Central memory CD4-positive, alpha-beta T cell (primary cell): ENCODE measurements at places on chromosomes 2 and 18.

DNA sequence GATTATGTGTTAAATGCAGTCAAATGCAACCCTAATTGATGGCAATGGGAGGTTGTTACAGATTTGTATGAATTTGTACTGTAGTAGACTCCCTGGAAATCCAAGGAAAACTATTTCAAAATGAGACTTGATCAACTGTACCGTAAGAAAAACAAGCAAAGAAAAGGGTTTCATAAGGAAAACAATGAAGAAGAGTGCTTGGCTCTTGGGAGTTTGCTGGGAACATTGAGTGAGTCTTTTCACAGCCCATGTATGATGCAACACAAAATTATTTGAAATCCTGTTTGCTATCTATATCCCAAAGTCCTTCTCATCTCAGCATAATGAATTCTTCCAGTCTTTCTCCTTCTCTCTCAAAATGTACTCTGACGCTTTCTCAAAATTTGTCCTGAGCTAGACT lies 67.0 kb upstream of the OSR1 start:
- no peak for DNase-seq

- no peak for DNase-seq
Measured at GRCh38 chr2:178943745-178944144, 106.2 kb downstream of the CCDC141 start.

- no peak for DNase-seq
Measured at GRCh38 chr18:48351216-48352050, 57.8 kb downstream of the ZBTB7C start.

- no peak for DNase-seq
Measured at GRCh38 chr2:17798338-17798737, 17.9 kb upstream of the MSGN1 start.

DNA sequence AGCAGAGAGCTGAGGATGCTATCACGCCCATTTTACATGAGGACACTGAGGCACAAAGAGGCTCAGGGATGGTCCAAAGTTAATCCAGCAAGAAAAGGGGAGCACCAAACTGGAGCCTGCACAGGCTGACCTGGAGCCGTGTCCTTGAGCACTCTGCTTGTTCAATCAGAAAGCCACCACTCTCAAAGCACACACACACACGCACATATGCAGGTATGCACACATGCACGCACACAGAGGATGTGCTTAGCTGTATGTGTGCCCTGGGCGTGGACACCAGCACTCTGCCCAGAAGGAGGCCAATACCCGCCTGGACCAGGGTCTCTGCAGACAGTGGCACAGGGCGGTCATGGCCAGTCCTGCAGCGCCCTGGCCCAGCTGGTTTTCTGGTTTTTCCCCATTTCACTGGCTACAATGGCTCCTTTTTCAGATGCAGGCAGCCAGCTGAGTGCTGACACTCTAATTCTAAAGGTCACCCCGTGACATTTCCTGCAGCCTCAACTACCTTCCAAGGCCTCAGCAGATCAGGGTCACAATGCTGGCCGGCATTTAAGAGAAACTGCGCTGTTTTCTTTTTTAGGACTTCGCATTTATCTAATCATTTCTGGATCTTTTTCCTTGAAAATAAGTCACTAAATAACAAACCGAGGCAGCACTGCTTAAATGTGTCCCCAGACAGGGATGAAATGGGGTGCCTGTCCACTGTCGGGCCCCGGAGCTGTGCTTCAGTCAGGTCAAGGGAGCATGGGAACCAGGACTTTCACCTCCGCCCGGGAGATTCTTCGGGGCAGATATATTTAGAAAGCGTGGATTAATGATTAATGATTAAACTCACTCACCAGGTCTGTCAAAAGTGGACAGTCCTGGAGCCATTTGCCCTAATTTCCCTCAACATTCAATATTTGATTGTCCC lies 104.5 kb downstream of the HDAC4 start:
- no peak for DNase-seq

DNA sequence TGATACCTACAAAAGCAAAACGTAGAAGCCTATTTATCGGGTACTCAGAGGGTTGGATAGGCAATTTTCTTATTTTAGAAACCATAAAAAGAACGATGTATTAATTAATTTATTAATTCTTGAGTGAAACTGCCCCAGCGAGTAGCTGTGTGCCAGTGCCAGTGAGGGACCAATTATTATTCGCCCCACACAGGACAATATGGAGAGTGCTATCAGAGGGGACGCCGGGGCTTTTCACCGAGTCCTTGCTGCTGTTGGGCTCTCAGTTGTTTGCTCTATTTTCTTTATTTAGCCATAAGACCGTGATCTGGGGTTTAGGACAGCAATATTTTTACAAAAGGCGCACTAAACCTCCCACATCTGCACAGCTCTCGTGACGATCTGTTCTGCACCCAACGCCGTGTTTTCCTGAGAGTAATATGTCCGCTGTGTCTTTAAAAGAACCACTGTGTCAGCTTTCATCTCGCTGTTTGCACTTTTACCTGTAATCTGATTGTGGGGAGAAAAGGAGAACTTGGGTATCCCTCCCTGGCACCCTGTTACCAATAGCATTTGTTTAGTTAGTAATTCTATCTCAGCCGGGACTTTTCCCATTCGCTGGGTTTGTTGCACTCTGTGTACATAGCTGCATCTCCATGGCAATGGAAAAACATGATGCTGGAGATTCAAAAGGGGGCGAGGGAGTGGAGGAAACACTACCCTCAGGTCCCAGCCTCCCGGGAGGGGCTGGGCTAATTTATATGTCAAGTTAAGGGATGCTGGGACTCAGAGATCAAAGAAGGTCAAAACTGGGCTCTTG lies 30.1 kb upstream of the ZNF516 start:
- DNase-seq, result peak; percentile 17

- no peak for DNase-seq
Measured at GRCh38 chr2:85199698-85200097, 66.5 kb downstream of the TCF7L1 start.

DNA sequence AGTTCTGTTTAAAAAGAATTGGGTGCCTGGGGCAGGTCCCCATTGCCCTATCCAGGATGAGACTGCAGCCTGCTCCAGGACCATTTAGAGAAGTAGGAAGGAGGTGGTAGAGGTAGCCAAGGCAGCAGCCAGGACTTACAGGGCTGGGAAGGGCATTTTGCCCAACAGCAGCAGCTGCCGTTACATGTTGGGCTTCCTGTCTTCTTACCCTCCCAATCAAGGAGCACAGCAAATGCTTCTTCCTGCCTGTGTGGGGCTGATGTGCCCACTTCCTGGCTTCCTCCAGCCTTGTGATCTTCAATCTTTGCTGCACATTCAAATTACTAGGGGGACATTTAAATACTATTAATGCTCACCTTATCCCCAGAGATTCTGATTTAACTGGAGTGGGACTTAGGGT lies 112.0 kb downstream of the QPCT start:
- peak; percentile 60 for DNase-seq

DNA sequence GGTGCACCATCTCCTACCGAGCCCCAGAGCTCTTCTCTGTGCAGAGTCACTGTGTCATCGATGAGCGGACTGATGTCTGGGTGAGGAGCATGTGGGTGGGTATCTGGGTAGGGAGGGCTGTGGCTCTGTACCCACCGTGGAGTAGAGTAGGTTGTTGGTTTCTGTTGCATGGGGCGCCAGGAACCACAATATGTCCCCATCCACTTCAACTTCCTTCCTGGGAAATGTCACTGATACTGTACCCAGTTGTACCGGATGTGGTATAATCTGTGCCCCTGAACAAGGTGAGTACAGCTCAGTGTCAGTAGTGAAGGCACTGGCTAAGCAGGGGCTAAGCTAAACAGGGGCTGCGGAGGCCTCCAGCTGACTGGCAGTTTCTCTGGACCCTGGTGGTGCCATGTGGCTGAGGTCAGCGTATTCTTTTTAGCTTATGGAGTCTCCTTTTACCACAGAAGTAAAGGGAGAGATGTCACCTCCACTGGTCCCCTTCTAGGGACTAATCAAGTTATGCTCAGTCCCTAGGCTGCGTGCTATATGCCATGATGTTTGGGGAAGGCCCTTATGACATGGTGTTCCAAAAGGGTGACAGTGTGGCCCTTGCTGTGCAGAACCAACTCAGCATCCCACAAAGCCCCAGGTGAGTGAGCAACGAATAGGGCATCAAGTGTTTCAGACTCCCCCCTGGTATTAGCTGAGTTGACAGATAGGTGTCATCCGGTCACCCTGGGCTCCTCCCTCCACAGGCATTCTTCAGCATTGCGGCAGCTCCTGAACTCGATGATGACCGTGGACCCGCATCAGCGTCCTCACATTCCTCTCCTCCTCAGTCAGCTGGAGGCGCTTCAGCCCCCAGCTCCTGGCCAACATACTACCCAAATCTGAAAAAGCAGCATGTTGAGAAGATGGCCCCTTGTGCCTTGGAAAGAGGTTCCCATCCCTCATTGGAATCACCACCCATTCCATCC lies 2.7 kb downstream of the STK16 start:
- peak; percentile 85 for DNase-seq

DNA sequence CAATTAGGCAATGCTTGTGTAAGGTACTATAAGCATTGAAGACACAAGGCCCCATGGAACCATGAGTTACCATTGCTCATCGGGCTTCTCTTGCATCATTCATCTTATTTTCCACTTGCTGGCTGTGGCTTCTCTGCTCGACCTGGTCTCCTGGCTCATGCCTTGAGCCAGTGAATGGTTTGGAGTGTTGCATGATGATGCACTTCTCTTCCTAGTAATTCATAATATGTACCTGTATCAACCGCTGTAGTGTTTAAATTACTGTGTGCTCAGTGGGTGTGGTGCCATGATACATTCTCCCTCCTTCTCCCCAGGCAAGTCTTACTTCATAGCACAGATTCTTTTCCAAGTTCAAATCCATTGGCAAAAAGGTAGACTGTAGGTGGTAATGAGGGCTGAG lies 66.8 kb downstream of the ABCA12 start:
- DNase-seq, result no peak

DNA sequence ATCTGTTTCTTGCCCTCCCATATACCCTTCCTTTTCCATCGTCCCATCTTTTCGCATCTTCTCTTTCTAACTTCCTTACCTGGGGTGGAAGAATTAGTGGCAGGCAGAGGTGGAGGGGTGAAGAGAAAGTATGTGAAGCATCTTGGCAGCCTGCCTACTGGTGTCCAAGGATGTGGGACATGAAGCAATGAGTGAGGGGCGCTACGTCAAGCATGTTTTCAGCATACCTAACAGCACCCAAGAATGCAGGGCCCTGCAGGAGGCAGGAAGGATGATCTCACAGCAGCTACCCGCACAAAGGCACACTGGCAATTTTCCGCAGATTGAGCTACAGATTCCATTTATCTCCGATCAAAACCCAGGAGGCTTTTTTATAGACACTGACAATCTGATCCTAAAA lies 42.2 kb downstream of the METTL4 start:
- DNase-seq, result no peak

DNA sequence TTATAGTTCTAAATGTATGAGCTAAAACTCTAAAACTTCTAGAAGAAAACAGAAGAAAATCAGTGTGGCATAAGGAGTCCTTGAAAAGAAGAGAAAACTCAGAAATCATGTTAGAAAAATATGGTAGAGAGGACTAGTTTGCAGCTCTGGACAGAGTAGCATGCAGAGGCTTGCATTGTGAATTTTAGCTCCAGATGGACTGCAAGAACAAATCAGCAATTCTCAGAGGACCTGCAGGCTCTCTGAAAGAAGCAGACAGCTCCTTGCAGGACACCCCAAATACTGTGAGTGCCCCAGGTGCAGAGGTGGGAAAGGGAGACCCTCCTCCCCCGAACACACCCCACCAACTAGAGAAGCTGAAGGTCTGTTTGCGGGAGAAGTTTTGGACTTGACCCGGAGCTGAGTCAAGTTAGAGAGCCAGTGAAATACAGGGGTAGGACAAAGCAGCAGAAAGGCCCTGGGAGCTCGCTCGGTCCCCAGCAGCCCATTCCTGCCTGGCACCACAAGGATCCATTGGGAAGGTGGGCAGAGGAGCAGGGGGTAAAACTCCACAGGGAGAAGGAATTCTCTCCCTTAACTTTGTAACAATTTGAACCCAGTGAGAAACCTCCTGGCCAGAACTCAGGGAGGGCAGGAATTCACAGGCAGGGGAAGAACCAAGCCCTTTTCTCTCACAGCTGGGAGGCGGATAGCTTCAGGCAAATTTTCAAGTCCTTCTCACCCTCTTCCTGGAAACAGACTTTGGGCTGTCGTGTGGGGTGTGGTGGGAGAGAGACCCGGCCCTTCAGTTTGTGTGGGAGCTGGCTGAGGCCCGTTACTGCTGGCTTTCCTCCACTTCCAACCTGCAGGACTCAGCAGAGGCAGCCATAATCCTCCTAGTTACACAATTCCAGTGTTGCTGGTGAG lies 216.2 kb upstream of the SLC35G4 start:
- no peak for DNase-seq

DNA sequence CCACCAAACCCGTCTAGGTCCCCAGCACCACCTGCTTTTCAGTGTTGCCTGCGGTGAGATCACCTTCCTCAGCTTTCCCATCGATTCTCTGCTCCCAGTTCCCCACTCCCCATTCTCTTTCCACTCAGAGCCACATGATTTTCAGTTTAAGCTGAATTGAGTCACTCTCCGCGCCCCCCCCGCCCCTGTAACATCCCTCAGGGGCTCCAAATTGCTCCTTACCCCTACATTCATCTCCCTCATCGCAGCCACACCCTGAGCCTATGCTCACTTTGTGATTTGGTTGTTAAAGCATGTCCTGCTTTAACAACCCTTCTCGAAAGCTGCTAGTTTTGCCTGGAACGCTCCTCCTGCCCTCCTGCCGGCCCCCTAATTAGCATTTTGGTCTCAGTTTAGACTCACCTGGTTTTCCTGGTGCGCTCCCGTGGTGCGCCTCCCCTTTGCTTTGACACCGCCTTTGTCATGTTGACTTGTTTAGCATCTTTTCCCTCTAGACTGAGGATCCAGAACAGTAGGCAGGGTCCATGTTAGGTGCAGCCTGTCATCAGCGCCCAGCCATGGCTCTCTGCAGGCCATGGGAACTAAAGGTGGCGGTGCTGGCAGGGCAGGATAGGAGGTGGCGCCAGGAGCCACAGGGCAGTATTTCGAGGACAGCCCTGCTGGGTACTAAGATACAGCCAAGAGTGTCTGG lies 60.8 kb downstream of the ST3GAL5 start:
- no peak for DNase-seq

DNA sequence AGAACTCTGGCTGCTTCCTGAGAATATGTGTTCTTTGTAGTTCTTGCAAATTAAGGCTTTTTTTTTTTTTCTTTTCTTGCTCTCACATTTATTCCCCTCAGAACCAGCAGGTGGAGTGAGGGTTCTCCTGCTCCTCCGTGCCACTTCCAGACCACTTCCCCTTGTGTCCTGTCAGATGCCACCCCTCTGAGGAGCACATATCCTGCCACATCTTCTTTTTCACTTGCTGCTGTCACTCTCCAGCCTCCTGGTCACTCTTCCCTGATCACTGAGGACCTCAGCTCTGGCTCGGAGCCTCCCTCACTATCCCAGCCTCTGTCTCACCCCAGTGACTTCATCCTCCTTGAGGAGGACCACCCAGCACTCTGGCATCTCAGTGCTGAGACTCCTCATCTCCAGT lies 100.5 kb downstream of the TACR1 start:
- DNase-seq, result no peak

GRCh38 chr2:126849991-126850535 lies 48.6 kb upstream of the TEX51 start:
- no peak for DNase-seq

DNA sequence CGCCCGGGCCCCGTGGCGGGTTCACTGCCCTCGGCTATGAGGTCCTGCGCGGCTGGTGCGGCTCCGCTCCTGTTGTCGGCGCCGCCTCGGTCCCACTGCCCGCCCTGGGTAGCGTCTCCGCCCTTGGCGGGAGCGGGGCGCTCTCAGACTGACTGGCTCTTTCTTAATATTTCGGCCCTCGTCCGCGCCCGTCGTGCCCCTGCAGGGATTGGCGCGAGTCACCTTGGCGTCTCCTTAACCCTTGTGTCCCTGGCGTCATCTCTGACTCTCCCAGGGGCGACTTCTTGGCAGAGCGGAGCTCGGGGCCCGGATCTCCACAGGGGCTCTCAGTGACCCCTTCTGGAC lies 1.3 kb downstream of the PTMA start:
- DNase-seq, result peak; percentile 50
